ENCODE measurements at places on chromosomes 16 and 17.

DNA sequence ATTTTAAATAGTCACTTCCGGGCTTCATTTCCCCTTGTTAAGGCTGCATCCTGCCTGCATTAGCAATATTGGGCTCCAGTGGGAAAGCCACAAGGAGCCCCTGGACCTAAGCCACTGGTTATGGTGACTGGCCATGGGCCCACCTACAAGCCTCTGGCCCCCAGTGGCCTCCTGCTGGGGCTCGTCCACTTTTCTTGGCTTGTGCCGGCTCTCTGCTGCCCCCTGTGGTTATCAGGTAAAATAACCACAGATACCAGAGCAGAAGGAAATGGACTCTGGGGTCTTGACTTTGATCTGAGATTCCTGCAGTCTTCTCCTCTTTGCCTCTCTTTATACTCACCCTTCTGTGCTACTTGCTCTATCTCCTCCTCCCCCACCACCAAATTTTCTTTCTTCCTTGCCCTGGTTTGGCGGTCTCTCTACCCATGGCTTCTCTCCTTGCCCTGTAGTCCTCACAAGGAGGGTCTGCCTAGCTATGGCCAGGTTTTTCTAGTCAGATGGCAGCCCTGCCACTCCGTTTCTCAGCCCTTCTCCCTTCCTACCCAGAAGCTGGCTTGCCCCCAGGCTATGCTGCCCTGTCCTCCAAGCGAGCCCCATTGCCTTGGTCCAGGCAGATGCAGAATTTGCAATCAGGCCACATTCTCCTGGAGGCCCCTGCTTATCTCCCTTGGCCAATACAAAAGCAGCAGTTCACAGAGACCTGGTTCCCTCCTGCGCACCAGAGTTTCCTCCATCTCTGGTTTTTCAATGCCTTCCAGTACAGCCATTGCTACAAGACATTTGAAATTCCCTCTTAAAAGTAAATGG lies 82.9 kb upstream of the RCVRN start:
- DNase-seq: peak; percentile 6

GRCh38 chr17:70119545-70119944 lies 44.5 kb downstream of the KCNJ16 start:
- no peak for DNase-seq

DNA sequence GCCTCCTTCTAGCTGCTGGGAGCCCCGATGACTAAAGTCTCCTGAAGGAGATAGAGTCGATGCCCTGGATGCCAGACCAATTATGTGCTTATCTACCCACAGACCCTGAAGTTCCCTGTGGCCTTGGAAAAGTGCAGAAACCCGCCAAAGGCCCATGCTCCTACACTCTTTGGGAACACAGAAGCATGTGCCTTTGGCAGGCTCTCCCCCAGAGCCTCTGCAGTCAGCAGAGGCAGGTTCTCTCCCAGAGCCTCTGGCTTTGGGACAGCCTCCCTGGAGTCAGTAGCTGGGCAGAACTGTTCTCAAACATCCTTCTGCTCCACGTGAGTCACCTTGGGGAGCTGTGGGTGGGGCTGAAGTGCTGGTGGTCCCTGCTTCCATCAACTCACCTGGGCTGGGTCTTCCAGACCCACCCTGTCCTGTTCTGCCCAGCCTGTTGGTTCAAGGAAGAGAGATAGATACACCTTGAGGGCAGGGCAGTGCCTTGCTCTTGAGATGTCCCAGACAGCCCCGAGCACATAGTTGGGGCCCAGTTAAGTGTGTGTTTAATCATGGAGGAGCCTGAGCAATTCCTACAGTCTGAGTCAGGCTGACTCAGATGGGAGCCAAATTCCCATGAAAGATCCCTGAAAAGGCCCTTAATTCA lies 3.2 kb upstream of the CDK5RAP3 start:
- DNase-seq: no peak

- DNase-seq: no peak
Observed at GRCh38 chr17:17710728-17711541, 29.7 kb downstream of the RAI1 start.

GRCh38 chr16:66003201-66003600 lies 363.3 kb upstream of the CDH5 start:
- no peak for DNase-seq

DNA sequence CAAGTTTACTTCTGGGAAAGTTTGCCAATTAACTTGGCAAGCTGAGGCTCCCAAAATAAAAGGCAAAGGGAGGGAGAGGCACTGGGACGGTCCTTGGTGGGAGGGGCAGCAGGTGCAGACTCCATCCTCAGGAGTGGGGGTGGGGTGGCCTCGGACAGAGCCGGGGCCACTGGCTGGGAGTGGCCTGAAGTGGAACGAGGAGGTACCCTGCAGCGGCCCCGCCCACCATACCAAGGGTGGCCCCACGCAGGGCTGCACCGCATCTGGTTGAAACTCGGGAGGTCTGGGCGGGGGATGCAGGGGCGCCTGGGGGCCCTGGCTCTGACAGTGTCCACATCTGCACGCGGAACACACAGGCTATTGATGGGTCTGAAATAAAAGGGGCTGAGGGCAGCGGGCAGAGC lies 42.4 kb upstream of the SLC38A10 start:
- no peak for DNase-seq

Measured in activated T-cell treated with anti-CD3 and anti-CD28 coated beads for 48 hours (primary cell).